Activated CD8-positive, alpha-beta T cell treated with anti-CD3 and anti-CD28 coated beads for 36 hours (primary cell): ENCODE measurements at places on chromosomes 2 and 18.

DNA sequence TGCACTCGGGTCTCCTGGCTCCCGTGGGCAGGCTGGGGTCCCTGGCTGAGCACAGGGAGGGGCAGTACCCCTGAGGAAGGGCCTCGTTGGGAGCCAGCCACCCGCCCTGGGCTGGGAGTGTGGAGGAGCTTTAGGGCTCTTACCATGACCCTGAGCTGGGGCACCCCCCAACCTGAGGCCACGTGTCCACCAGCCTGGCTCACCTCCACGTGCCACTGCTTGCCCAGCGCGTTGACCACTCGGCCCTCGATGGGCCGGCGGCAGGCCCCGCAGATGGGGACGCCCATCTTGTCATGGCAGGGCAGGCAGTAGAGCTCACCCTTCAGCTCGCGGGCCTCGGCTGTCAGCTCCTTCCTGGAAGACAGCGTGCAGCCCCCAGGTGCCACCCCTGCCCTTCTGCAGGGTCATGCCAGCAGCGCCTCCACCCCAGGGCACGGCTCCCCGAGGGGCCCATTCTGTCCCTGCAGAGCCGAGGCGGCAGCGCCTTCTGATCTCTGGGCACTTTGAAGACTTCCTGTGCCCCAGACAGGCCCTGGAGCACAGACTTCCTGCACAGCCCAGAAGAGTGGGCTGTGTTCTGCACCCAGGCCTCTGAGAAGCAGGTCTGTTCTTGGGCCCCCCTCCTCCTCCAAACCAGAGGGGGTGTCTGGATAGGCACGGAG lies 4.0 kb upstream of the GPR17 start:
- DNase-seq = peak; percentile 65

GRCh38 chr2:9488583-9489547 lies 14.5 kb downstream of the IAH1 start:
- no peak for DNase-seq

GRCh38 chr2:124121760-124122275 lies 96.7 kb downstream of the CNTNAP5 start:
- no peak for DNase-seq

DNA sequence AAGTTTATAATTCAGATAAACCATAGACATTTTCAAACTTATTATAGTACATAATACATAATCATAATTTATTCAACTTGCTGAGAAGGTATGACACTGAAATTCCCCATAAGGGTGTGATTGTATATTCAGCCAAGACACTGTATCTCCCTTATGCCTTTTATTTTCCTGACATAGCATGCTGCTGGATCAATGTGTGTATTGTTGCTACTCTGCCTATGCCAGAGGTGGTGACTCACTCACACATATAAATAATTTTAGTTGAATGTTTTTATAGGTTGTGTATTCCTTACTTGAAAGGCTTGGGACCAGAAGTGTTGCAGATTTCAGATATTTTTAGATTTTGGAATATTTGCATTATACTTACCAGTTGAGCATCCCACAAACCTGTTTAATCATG lies 86.8 kb downstream of the VRK2 start:
- no peak for DNase-seq

GRCh38 chr2:233119806-233120205 lies 59.7 kb downstream of the INPP5D start:
- DNase-seq = no peak

DNA sequence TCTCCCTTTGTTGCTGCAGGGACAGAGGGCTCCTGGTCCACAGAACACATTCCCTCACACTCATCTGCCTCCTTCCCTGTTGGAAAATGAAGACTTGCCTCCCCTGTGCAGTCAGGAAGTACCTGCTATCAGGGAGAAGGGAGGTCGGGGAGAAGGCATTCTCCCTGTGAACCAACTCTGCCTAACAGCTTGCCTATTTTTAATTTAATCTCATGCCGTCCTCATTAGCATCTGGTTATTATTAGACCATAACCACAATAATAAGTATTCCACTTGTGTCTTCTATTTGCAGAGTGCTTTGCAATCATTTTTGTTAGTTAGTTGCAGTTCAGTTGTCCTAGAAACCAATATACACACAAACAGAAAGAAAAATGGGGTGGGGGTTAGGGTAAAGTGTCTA lies 232.6 kb upstream of the SKOR2 start:
- no peak for DNase-seq

GRCh38 chr2:104140361-104140760 lies 713.6 kb upstream of the POU3F3 start:
- no peak for DNase-seq

DNA sequence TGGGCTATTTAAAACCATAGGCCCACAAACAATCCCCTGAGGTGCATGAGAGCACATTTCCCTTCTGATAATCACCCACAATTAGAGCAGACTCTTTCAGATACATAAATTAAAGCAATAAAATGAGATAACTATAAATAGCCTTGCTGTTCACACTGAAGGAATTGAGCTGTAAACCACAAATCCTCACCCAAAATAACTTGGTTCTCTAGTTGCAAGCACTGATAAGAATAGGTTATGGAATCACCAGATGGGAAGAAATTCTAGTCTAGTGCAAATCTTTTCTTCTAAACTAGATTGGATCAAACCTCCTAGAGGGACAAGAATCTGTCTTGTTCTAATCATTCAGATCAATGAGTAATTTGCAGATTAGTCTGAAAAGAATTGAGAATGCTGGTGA lies 64.6 kb downstream of the NAB1 start:
- no peak for DNase-seq

- DNase-seq = no peak
Observed at GRCh38 chr2:238905224-238905623, 57.3 kb downstream of the TWIST2 start.

GRCh38 chr18:6537475-6537874 lies 122.8 kb upstream of the L3MBTL4 start:
- DNase-seq = no peak

DNA sequence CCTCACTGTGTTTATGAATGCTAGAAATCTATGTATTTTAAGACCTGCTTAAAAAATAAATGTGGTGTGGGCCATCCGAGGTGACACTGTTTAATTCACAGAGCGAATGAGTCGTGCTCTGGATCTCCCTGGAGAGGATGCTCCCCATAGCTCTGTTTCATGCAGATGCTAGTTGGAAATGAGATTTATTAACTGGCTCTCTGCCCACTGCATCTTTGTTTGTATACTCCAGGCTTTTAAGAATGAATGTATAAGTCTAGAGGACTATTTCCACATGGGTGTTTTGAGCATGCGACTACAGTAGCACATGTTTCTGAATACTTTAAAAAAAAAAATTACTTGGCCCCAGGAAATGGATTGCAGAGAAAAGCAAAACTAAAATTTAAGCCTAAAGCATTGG lies 3.9 kb downstream of the MAPRE2 start:
- no peak for DNase-seq

- no peak for DNase-seq
Observed at GRCh38 chr2:72089537-72089936, 58.1 kb downstream of the CYP26B1 start.

DNA sequence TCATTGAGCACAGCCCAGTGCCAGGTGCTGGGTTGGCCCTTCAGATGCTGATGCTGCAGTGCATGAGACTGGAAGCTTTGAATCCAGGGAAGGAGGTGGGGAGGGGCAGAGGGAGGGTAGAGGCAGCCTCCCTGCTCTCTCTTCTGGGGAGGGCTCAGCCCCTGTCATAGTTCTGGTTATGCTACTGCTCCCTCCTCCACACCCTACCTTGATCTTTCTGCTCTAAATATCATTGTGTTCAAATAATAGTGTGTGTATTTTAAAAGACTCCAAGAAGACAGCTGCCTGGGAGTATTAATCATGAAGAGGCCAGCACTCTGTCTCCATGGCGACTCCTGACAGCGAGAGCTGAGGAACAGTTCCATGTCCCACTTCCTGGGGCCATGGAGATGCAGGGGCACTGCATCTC lies 3.8 kb upstream of the EGR4 start:
- DNase-seq = no peak

- DNase-seq = no peak
Observed at GRCh38 chr2:118852605-118853128, 5.2 kb upstream of the EN1 start.

DNA sequence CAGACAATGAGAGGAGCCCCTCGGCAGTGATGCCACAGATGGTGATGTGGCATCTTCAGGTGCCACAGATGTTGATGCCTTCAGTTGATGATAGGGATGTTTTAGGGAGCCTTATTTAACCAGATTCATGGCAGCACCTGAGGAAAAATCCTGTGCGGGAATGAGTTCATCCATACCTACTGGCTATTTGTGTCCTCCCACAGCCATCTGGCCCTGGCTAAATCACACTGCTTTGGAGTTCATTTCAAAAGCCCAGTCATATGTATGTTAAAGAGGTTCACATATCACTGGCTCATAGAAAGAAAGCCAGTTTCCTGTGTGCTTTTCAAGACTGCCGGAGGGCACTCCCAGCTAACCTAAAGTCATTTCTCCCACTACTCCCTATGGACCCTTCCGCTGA lies 131.3 kb downstream of the MCFD2 start:
- no peak for DNase-seq

- peak; percentile 60 for DNase-seq
Observed at GRCh38 chr2:39728941-39729351, 50.1 kb downstream of the THUMPD2 start.

DNA sequence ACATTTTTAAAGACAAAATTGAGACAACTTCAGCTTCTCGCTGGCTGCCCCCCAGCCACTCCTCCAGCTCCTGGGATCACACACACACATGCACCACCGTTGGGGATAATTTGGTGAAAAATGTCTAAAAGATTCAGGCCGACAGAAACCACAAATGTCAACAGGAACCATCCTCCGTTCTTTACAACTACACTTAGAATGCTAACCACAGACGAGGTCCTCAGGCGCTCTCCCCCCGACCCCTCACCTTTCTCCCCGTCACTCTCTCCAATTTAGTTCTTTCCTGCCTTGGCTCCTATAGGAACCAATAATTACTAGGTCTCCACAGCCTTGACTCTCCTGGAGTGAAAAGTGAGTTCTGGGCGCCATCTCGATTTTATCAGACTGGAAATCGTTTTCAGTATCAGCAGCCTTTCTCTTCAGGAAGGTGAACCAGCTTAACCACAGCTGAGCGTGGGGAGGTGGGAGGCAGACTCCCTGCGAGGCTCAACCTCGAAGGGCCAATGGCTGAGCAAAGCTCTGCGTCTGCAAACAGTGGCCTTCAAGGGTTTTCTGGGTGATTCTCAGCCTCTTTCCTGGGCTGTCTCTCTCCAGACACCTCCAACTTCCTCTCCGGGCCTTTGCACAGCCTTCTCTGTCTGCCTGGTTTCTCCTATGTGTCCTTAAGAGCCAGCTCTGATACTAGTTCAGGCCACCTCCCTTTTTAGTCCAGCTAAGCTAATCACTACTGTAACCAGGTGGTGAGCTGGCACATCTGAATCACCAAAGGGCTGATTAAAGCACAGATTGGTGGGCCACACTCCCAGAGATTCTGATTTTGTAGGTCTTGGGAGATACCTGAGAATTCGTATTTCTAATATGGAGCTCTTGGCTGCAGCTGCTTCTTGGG lies 115.7 kb upstream of the COPS8 start:
- peak; percentile 48 for DNase-seq

DNA sequence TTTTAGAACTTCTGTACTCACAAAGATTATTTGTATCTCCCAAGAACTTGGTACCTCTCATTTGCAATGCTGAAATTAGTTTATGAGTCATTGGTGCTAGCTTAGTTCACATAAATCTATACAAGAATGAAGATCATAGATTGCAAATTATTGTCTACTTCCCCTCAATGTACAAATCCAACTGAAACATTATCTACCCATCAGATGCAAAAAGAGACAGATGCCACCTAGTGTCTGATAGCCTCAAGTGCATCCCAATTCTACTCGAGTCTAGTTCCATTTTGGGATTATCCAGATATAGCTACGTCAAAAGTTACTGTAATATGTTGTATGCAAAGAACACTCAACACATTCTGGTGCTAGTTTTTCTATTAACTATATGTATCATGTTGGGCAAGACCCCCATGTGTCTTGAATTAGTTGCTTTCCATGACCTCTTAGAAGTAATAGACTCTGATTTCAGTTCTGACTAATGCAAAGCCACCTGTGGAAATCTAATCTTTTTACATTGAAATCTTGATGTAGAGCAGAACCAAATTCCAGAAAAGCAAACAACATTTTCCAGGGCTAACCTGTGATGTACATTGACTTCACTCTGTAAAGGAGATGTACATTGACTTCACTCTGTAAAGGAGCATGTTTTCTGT lies 210.0 kb downstream of the RBM43 start:
- DNase-seq = peak; percentile 50

DNA sequence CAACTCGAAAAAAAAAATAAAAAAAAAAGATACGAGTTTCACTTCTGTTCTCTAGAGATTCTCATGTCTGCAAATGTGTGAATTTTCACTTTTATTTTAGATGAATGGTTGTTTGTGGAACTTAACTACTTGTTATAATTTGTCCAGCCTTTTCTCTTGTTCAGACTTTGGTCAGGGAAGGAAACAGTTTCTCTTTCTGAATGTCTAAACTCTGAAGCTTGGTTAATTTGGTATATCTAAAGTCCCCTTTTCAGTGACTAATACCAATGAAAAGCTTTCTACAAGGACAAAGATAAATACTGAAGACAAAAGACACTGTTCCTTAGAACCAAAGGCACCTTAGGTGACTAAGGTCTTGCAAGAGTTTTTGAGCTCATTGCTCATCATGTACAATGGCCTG lies 144.4 kb upstream of the PIEZO2 start:
- no peak for DNase-seq

GRCh38 chr2:225454412-225454811 lies 54.9 kb downstream of the NYAP2 start:
- no peak for DNase-seq

- DNase-seq = no peak
Observed at GRCh38 chr2:7060156-7060555, 142.9 kb downstream of the RNF144A start.

DNA sequence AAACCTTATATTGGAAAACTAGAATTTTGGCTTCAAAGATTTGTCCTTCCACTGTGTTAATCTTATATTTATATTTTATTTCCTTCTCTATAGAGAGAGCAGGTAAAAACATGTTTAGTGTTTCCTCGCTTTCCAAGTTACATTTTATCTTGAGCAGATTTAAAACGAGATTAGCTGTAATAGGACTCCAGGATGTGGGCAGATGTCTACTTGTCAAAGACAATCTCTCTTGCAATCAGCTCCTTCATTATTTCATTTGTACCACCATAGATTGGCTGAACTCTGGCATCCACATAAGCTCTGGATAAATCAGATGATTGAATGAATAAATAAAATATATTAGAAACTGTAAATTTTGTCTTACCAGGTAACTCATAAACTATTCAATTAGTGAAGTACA lies 17.5 kb upstream of the KANSL1L start:
- no peak for DNase-seq

GRCh38 chr2:46979571-46979979 lies 64.0 kb upstream of the MCFD2 start:
- DNase-seq = peak; percentile 82

GRCh38 chr2:74581463-74581862 lies 26.9 kb downstream of the DOK1 start:
- no peak for DNase-seq
